ENCODE measurements at places on chromosomes 7 and 10. TPM values are rescaled to one million over a fixed set of nuclear protein-coding genes. Genes with fewer than 3 reads are reported as not detected.
A peak's percentile ranks its signal among the peaks of the same experiment; 100 is the strongest.

The ATG9B gene
- not detected for total RNA-seq

The ZNF107 gene
- total RNA-seq: 9.4 TPM

The STEAP4 gene
- not detected for total RNA-seq

The HPSE2 gene
- total RNA-seq: not detected

The GNG11 gene
- not detected for total RNA-seq

The AGR2 gene
- total RNA-seq: 1.3 TPM

GRCh38 chr10:49682879-49683278 is 3.4 kb downstream of the C10orf53 start:
- no peak overlapping the region for H3K4me3 ChIP-seq
- H3K4me1 ChIP-seq: no peaks in the 10 kb centered on the region
- no peak overlapping the region for H3K27ac ChIP-seq
- H3K27me3 ChIP-seq: peaks cover 8% of the 10 kb centered on the region
- DNase-seq: no peak

- H3K36me3 ChIP-seq: peaks cover under 1% of the 10 kb centered on the region
- H3K27me3 ChIP-seq: no peaks in the 10 kb centered on the region
- DNase-seq: no peak
- H3K27ac ChIP-seq: peak overlapping the region; percentile 59
- peaks cover 100% of the 10 kb centered on the region for H3K4me1 ChIP-seq
- no peak overlapping the region for H3K4me3 ChIP-seq
Observed at GRCh38 chr7:137987968-137988367, 13.9 kb downstream of the CREB3L2 start.

GRCh38 chr7:90835861-90836260 is 239.7 kb downstream of the CDK14 start:
- no peak overlapping the region for H3K27ac ChIP-seq
- no peaks in the 10 kb centered on the region for H3K36me3 ChIP-seq
- H3K27me3 ChIP-seq: no peaks in the 10 kb centered on the region
- no peak for DNase-seq

DNA sequence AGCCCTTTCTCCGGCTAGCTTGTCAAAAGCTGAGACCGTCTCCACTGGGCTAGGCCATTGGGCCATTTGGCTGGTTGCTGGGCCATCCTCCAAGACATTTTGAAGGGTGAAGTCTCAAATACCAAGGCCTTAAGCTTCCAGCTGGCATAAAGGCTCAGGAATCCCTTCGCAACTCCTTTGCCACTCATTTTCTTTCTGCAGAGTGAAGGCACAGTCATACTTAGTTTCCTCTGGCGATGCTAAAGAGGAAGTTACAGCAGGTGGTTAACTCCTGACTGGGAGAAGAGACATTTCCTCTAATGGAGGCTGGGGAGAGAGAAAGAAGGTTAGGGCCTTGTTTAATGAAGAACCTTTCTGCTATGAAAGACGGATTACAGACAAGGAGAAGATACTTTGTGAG is 4.8 kb upstream of the REPIN1 start:
- no peaks in the 10 kb centered on the region for H3K36me3 ChIP-seq
- H3K4me3 ChIP-seq: no peak overlapping the region
- no peak for DNase-seq
- H3K27me3 ChIP-seq: no peaks in the 10 kb centered on the region

GRCh38 chr10:64023926-64024470 is 502.8 kb downstream of the REEP3 start:
- H3K4me3 ChIP-seq: no peak overlapping the region
- H3K27ac ChIP-seq: no peak overlapping the region
- no peak for DNase-seq
- H3K4me1 ChIP-seq: no peaks in the 10 kb centered on the region

- H3K36me3 ChIP-seq: no peaks in the 10 kb centered on the region
- peaks cover 67% of the 10 kb centered on the region for H3K4me1 ChIP-seq
- no peaks in the 10 kb centered on the region for H3K27me3 ChIP-seq
- no peak overlapping the region for H3K27ac ChIP-seq
- no peak overlapping the region for H3K4me3 ChIP-seq
Observed at GRCh38 chr10:102632394-102633111, 11.7 kb upstream of the TRIM8 start.

GRCh38 chr10:59997827-59998525 is 91.6 kb upstream of the CCDC6 start:
- H3K4me3 ChIP-seq: no peak overlapping the region
- no peaks in the 10 kb centered on the region for H3K27me3 ChIP-seq
- no peak for DNase-seq
- no peaks in the 10 kb centered on the region for H3K36me3 ChIP-seq

DNA sequence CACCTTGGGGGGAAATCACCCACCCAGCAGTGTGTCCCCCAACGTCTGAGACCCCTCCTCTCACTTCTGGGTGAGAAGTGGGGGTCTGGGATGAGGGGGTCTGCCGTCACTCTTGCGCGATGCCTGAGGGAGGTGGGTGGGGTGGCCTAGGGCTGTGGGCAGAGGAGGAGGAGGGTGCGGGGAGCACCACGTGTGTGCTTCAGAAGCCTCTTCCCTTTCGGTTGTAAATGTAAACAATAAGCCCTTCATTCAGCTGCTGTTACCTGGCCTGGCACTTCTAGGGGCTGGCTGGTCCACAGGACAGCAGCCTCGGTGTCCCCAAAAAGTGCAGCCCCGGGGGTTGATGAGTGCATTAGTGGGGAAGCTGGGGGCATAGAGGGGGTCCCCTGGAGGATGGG is 1.3 kb downstream of the CLIP2 start:
- H3K4me3 ChIP-seq: peak overlapping the region; percentile 66
- no peaks in the 10 kb centered on the region for H3K36me3 ChIP-seq
- H3K4me1 ChIP-seq: peaks cover 75% of the 10 kb centered on the region
- peak overlapping the region; percentile 31 for H3K27ac ChIP-seq
- no peak for DNase-seq
- no peaks in the 10 kb centered on the region for H3K27me3 ChIP-seq

DNA sequence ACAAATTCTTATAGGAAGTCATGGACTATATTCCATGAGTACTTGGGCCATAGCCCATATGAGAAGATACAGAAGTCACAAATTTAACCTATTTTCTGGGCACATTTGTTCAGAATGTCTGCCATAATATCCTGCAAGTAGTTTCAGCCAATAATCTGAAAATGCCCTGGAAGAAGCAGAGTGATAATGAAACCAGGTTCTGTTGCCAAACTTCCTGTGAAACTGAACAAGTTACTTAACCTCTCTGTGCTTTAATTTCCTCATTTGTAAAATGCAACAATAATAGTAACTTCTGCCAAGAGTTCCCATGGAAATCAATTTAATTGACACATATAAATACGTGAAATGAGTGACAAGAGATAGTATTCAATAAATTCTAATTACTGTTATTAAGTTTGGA is 88.8 kb downstream of the SEMA3C start:
- H3K36me3 ChIP-seq: no peaks in the 10 kb centered on the region
- H3K27me3 ChIP-seq: no peaks in the 10 kb centered on the region
- no peak overlapping the region for H3K4me3 ChIP-seq
- no peaks in the 10 kb centered on the region for H3K4me1 ChIP-seq
- H3K27ac ChIP-seq: no peak overlapping the region

DNA sequence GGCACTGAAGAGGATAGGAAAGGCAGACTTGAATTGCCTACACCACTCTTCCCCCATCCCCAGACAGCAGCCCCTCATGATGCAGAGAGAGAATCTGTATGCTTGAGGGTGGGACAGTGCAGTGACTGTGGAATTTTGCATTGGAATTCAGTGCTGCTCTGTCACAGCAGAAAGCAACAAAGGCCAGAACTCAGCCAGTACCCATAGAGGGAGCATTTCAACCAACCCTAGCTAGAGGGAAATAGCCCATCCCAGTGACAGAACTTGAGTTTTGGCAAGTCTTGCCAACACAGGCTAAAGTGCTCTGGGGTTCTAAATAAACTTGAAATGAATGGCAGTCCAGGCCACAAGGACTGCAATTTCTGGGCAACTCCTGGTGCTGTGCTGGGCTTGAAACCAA is 80.4 kb downstream of the TES start:
- H3K4me1 ChIP-seq: no peaks in the 10 kb centered on the region
- no peaks in the 10 kb centered on the region for H3K36me3 ChIP-seq
- DNase-seq: no peak
- no peak overlapping the region for H3K4me3 ChIP-seq
- no peaks in the 10 kb centered on the region for H3K27me3 ChIP-seq

DNA sequence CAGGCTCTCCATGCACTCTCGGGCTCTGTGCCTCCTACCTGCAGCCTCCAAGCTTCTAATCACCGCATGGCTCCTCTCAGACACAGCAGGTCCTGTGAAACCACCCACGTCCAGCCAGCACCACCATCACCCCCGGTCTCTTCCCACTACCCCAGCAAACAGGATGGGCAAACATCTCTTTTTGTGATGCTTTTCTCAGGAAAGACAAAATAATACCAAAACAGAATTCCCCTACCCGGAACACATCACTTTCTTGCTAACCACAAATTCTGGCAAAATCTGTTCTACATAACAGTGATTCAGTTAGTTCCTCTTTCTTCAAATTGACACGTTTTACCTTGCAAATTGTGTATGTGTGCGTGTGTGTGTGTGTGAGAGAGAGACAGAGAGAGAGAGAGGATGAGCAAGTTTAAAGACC is 6.5 kb downstream of the SNX8 start:
- DNase-seq: no peak
- H3K27ac ChIP-seq: no peak overlapping the region
- peaks cover 40% of the 10 kb centered on the region for H3K4me1 ChIP-seq

DNA sequence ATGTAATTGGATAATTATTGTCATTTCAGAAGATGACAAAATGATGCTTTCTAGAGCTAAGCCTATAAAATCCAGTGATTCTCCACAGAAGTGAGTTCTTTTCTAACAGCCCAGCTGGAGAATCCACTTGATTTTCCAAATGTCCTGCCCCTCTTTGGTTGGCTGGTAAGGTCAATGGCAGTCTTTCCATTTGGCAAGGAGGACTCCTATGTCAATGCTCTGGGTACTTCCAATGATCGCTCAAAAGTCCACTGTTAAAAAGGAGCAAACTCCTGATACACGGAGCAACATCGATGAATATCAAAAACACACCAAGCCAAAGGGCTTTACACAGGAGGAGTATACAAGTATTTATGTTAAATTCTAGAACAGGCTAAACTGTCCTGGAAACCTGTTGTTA is 57.8 kb downstream of the STK17A start:
- no peaks in the 10 kb centered on the region for H3K27me3 ChIP-seq
- H3K4me1 ChIP-seq: peaks cover 64% of the 10 kb centered on the region
- peak overlapping the region; percentile 97 for H3K27ac ChIP-seq
- no peak overlapping the region for H3K4me3 ChIP-seq
- no peak for DNase-seq

DNA sequence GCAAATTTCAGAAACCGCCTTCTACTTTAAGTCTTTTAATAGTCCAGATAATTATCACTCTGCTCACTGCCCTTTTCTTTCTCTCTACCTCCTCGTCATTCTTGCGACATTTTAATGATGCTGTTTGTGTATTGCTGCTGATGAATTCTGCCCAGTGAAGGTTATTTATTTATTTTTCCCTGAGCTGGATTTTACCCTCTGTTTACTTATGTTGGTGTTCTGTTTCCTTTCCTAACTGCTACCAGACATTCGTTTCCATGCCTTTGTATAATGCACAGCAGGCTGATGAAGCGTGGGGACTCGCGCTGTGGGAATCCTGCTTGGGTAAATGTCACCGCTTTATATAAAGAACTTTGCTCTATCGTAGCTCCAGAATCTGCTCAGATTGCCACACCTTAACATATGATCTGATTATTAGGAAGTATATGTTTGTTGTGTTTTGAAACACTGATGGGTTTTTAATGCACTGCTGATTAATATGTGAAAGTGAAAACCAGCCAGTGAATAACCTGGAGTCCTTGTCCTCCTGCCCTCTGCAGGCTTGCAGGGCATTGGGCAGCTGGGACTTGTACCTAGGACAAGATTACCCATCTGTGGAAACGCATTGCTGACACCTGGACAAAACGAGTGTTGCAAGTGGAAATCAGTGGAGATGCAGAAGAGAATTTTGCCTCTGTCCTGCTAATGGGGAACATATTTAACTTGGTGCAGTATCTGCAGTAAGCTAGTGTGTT is 291.5 kb downstream of the SDK1 start:
- H3K27me3 ChIP-seq: no peaks in the 10 kb centered on the region
- H3K27ac ChIP-seq: no peak overlapping the region
- H3K36me3 ChIP-seq: no peaks in the 10 kb centered on the region
- H3K4me1 ChIP-seq: peaks cover 35% of the 10 kb centered on the region
- H3K4me3 ChIP-seq: no peak overlapping the region
- peak; percentile 13 for DNase-seq

DNA sequence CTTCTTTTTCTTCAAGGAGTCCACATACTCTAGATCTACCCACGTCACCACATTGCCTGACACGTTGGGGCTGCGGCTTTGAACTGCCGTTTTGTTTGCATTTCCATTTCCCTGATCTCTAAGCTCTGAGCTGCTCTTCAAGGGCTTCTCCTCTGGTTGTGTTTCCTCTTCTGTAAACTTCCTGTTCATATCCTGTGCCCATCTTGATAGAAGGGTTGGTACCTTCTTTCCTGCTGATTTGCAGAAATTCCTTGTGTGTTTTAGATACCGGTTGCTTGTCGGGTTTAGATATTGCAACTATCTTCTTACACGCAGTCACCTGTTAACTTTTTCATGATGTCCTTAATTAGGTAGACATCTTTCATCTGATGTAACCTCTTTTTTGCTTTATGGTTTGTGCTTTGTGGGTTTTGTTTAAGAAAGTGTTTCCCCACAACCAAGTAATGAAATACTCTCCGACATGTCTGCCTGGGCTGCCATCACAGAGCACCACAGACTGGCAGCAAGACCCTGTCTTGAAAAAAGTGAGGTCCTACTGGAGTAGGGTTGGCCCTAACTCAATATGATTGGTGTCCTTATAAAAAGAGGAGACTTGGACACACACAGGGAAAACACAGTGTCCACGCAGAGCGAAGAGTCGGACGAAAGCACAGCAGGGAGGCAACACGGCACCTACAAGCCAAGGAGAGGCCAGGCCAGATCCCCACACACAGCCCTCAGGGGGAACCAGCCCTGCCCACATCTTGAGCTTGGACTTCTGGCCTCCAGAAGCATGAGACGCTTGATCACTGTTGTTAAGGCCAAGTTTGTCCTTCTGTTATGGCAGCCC is 99.1 kb upstream of the PDGFA start:
- peaks cover 1% of the 10 kb centered on the region for H3K36me3 ChIP-seq
- H3K27me3 ChIP-seq: no peaks in the 10 kb centered on the region
- peaks cover 33% of the 10 kb centered on the region for H3K4me1 ChIP-seq

- peak overlapping the region; percentile 57 for H3K4me3 ChIP-seq
- peak overlapping the region; percentile 88 for H3K27ac ChIP-seq
- H3K4me1 ChIP-seq: peaks cover 41% of the 10 kb centered on the region
Observed at GRCh38 chr7:100642534-100642907, 1.2 kb upstream of the TFR2 start.

GRCh38 chr7:100570954-100571828 is 2.5 kb downstream of the SAP25 start:
- peak overlapping the region; percentile 8 for H3K4me3 ChIP-seq
- H3K27ac ChIP-seq: peak overlapping the region; percentile 99
- peak; percentile 80 for DNase-seq
- peaks cover 71% of the 10 kb centered on the region for H3K4me1 ChIP-seq

Measured in HepG2 (cell line).